ENCODE measurements at places on chromosomes 7 and 10.
A peak's percentile ranks its signal among the peaks of the same experiment; 100 is the strongest.

DNA sequence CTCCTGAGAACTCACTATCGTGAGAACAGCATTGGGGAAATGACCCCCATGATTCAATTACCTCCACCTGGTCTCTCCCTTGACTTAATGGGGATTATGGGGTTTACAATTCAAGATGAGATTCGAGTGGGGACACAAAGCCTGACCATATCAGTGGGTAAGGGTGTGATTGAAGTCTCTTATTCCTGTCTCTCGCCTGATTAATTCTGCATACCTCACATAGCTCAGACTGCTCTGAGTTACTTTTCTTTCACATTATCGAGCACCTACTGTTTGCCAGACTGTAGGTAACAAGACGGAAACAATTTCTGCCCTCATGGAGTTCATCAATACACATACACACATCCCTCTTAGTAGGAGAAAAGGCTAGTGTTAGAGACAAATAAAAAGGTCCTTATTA is 25.0 kb downstream of the CISD1 start:
- no peak for DNase-seq

- no peak for DNase-seq
These were observed 89.4 kb downstream of the FAS start for GRCh38 chr10:89079961-89080360.

GRCh38 chr7:28358423-28358868 is 53.9 kb upstream of the CREB5 start:
- no peak for DNase-seq

- no peak for DNase-seq
These were observed 90.2 kb downstream of the SH3PXD2A start for GRCh38 chr10:103765168-103765567.

DNA sequence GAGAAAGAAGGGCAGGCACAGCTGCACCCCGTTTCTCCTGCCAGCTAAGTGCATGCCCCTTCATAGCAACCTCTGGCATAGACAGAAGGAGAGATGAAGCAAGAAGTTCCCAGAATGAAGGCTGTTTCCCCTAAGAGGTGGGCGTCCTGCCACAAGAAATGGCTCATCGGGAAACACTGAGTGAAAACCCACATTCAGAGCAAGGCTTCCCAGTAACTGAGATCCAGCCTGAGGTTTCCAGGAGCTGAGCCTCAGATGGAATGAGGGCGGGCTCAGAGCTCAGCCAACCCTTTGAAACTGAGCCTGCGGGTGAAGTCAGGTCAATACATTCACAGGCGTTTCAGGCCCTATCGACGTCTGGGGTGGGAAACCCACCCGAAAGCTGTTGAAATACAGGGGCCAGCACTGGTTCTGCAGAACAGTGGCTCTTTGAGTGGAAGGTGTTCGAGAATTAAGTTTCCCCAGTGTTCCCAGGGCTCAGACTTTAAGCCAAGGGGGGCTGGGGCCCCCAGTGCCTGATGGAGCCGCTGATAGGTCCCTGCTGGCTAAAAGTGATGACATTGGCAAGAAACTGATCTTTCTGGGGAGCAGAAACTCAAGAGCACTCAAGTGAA is 510.2 kb downstream of the RPS24 start:
- no peak for DNase-seq

- no peak for DNase-seq
These were observed 113.5 kb downstream of the SMURF1 start for GRCh38 chr7:99030457-99030856.

GRCh38 chr10:48199580-48200377 is 74.7 kb downstream of the FRMPD2 start:
- DNase-seq: peak; percentile 46

- DNase-seq: no peak
These were observed 124.3 kb downstream of the SKIDA1 start for GRCh38 chr10:21401196-21401595.

DNA sequence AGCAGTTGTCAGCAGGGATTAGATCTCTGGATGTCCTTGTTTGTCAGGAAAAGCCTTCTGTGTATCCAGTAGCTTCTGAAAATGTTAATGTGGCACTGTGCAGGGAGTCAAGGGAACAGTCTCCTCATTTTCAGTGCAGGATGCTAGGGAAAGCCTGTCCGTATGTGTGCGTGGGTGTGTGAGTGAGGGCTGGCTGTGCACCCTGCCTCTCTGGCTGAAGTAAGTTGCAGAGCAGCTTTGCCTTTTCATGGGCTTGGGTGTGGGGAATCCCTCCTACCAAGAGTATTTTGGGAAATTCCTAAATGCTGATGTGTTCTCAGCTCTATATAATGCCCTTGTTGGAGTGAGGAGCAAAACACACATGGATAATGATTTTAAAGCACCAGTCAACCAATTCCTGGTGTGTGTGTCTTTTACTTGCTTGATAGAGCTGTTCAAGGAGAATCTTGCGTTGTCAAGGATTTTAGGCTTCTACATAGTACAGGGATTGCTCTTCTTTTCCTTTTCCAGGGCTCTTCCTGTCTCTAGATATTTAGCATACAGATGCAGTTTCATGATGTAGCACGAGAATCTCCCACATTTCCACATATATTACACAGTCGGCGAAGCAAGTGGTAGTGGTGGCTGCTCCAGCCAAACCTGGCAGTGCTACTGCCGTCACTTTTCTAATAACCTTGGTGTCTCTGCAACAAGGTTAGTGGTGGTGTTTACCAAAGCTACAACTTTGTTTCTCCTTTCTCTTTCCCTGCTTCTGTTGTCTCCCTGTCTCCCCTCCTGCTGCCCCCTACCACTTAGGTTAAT is 92.8 kb downstream of the MCU start:
- no peak for DNase-seq

DNA sequence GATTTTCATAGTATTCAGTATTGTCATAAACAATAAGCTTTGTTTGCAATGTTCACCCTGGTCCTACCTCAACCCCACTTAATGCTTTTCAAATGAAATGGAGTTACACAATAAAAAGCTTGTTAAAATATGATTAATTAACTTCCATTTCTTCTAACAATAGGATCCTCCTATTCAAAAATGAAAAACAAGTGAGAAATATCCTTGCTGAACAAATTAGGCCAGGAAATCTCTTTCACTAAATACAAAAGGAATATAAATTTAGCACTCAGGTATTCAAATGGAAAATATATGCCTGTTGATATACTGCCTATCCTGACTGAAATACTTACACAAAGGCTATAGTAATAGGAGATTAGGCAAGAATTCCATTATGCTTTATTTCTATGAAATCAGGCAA is 323.4 kb upstream of the GRM3 start:
- DNase-seq: no peak

DNA sequence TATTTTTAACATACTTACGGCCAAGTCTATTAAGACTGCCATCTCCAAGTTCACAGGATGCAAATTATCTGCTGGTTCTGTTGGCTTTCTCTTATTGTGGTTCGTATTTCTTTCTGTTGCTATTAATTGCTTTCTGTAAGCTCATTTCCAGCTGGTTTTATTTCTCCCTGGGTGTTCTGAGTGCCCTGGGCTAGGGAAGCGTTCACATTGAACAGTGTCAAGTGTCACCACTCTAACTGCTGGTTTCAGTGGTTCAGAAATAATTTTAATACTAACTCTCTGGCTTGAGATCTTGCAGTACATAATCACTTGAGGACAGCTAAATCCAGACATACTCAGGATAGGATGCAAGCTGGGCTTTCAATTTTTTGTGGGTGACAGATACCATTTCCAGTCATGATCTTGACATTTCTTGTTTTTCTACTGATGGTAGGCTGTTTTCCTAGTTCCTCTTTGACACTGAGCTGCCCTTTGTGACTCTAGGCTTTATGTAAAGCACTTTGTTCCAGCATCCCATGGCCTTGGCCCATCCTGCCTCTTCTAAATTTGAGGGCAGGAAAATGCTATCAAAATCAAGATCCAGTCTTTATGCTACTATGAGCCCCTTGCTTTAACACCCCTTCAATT is 117.6 kb downstream of the SNX13 start:
- DNase-seq: no peak

GRCh38 chr10:91418416-91418815 is 8.3 kb downstream of the HECTD2 start:
- no peak for DNase-seq

- DNase-seq: no peak
These were observed 25.2 kb upstream of the MKLN1 start for GRCh38 chr7:131302446-131302845.

DNA sequence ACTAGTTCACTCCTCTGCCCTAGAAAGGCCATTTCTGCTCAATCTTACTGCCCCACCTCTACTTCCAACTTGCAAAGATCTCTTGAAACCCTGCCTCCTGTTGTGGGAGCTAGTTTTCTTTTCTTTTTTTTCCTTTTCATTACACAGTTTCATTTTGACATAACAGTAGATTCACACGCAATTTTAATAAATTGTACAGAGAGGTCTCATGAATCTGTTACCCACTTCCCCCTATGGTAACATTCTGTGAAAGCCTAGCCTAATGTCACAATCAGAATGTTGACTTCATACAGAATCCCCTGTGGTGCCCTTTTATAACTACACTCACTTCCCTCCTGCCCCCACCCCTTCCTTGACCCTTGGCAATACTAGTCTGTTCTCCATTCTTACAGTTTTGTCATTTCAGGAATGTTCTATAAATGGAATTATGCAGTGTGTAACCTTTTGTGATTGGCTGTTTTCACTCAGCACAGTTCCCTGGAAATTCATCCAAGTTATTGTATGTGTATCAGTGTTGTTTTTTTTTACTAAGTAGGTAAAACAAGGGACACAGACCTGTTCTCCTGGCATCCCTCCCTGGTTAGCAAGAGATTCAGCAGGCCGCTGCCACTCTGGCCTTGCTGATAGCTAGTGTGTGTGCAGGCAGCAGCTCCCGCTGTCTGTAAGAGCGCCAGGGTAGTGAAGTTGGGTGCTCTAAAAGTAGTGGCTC is 21.5 kb downstream of the CHST3 start:
- no peak for DNase-seq

GRCh38 chr10:75602341-75602740 is 170.9 kb downstream of the LRMDA start:
- no peak for DNase-seq

- no peak for DNase-seq
These were observed 204.0 kb downstream of the AHR start for GRCh38 chr7:17502213-17503060.

DNA sequence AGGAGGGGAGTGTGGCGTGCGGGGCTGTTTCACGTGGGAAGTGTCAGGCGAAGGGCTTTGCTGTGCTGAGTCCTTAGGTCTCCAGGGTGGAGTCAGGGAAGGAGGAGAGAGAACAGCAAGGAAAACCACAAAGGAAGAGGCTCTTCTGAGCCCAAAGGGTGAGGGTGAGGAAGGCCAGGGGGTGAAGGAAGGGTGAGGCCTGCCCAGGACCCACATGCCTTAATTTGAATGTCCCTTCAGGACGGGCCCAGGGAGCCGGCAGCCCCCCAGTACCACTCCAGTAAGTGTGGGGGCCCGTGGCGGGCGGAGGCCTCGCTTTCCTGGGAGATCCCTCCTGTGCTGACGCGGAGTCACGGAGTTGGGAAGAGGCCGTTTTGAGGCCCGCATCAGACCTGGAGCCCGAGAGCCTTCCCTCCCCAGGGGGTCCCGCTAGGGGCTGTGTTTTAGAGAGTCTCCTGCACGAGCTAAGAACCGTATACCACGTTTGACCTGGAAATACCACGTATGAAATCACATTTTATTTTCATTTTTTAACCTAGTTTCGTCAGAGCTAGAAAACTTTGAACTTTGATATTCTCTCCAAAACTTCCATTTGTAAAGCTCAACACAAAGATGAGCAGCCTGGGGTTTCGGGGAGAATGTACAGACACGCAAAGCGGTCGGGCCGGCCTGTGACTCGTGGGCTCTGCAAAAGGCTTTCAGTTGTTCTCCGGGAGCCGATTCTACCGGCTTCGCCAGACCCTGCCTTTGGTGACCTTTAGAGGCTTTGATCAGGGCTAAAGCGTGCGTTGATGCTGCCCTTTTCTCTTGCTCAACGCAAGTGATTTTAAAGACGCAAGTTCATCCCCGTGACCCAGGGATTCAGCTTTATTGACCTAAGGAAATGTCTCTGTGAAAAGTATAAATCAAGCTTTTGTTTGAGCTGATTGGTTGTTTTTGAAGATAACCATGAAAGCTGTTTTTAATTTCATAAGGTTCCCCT is 23.6 kb upstream of the TTYH3 start:
- DNase-seq: no peak

DNA sequence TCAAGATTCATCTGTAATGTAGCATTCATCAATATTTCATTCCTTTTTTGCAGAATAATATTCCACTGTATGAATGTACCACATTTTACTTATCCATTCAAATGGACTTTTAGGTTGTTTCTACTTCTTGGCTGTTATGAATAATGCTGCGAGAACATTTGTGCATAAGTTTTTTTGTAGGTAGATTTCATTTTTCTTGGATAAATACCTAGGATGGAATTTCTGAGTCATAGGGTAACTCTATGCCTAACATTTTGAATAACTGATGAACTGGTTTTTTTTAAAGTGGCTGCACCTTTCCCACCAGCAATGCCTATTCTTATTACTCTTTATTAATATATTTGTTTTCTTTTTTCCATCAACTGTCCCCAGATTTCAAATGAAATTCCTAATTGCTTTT is 9.1 kb upstream of the XPNPEP1 start:
- DNase-seq: no peak

- no peak for DNase-seq
These were observed 104.8 kb upstream of the TRIM24 start for GRCh38 chr7:138355254-138355653.

GRCh38 chr10:64630534-64630933 is 1109.3 kb downstream of the REEP3 start:
- DNase-seq: no peak

DNA sequence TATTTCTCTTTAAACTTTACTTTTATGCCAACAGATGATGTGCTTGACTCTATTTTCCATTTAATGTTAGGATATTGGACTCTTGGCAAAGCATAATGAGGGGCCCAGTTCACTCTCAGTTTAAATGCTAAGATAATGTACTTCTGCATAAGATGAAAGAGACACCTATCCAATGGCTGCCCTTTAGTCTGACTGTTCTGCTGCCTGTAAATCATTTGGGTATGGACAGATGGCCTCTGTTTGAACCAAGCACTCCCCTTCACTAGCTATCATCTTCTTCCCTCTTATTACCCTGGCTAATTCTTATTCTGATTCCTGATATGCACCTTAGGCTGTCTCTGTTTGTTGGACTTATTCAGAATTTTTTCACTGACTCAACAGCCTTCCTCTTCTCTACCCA is 72.1 kb downstream of the SEM1 start:
- DNase-seq: no peak

DNA sequence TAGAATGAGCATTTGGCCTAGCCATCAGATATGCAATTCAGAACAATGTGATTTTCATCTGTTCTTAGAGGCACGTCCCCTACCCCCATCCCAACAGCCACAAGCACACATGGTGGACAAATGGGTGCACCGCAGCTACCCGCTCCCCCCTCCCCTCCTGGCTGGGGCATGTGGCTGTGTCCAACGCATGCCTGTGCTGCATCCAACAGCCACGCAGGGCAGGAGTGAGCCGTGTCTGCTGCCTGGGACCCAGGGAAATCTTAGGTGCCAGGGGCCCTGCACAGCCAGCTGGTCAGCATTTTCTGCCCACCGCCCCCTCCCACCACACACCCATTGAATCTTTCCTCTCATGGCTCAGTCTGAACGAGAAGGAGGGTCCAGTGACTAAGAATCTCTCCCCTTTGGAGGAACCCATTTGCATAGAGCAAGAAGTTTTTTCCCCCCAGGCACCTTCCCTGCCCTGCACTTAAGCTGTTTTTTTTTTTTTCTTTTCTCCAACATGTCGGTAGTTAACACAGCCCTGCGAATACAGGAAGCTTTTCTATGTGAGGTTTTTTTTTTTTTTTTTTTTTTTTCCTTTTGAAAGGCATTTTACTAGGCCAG is 138.9 kb downstream of the WDR11 start:
- no peak for DNase-seq

GRCh38 chr10:29056729-29057128 is 232.1 kb upstream of the LYZL1 start:
- no peak for DNase-seq

Data from GF-D8 (cell line).